Activated gamma-delta T cell treated with Interleukin-2 at 50 U/mL for 16 hours (primary cell): ENCODE measurements at places on chromosomes 2 and 18.

GRCh38 chr2:120628248-120628647 is 107.4 kb upstream of the GLI2 start:
- no peak for DNase-seq

DNA sequence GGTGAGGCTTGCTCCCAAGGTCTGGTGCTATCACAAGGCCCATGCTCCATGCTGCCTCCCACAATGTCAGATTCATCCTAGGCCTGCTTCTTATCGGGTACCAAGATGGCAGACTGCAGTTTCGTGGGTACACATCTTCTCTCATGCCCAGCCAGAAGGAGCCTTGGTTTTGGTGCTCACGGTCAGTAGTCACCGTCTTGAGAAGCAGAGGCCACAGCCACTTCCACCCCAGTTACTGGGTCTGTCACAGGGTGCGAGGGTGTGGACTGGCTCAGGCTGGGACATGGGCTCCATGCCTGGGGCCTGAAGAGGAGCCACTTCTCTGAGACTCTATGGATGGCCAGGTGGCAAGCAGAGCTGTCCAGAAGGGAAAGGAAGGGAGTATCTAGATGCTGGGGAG is 178.8 kb upstream of the HS6ST1 start:
- DNase-seq: no peak

DNA sequence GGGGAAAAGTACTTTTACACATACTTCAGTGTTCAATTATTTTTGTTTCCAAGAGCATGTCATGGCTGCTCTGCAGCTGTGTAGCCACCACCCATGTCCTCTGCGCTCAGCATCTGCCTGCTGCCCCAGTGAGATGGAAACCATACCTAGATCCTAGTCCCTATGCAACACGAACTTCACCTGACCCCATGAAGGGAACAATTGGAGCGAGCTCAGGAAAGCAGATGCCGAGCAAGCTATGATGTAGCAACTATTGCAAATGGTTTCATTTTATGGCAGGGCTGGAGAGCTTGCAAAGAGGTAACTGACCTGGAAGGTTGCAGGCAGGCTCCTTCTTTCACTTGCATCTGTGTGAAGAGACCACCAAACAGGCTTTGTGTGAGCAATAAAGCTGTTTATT is 1.3 kb upstream of the CCDC141 start:
- DNase-seq: no peak

DNA sequence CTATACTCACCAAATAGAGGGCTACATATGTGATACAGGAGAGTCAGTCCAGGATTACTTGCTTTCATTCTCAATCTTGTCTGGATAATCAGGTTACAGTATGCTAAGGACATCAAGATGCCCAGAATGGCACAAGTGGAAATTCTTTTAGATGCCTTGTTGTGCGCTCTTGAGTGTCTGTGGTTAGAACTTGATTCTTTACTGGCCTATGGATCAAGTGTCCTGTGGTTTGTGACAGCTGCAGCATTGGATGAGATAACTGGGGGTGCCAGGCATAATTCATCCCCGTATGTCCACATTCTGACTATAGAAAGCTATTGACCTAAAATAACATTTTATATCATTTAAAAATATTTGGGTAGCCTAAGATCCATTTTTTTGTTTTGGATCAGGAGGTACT is 40.1 kb downstream of the CDC42EP3 start:
- DNase-seq: no peak

GRCh38 chr2:164514491-164514890 is 106.8 kb downstream of the GRB14 start:
- DNase-seq: no peak

- DNase-seq: no peak
Observed at GRCh38 chr2:190082118-190082517, 19.6 kb upstream of the MSTN start.

- no peak for DNase-seq
Observed at GRCh38 chr2:185202381-185202780, 536.2 kb upstream of the FSIP2 start.

GRCh38 chr2:43175020-43175441 is 51.4 kb downstream of the ZFP36L2 start:
- no peak for DNase-seq

DNA sequence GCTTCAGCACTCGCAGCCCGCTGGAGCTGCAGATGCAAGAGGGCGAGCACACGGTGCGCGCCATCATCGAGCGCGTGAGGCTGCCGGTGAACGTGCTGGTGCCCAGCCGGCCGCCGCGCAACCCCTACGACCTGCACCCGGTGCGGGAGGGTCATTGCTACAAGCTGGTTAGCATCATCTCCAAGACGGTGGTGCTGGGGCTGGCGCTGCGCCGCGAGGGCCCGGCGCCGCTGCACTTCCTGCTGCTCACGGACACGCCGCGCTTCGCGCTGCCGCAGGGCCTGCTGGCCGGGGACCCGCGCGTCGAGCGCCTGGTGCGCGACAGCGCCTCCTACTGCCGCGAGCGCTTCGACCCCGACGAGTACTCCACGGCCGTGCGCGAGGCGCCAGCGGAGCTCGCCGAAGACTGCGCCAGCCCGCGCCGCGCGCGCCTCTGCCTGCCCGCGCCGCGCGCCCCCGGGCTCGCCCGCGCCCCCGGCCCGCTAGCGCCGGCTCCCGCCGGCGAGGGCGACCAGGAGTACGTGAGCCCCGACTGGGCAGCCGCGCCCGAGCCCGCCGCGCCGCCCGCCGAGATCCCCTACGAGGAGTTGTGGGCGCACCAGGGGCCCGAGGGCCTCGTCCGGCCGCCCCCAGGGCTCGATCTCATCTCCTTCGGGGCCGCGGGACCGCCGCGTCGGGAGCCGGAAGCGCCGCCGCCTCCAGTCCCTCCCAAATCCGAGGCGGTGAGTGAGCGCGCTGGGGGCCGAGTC is 11.8 kb downstream of the GAREM2 start:
- DNase-seq: peak; percentile 83

- DNase-seq: no peak
Observed at GRCh38 chr2:100013892-100014677, 128.3 kb downstream of the AFF3 start.

DNA sequence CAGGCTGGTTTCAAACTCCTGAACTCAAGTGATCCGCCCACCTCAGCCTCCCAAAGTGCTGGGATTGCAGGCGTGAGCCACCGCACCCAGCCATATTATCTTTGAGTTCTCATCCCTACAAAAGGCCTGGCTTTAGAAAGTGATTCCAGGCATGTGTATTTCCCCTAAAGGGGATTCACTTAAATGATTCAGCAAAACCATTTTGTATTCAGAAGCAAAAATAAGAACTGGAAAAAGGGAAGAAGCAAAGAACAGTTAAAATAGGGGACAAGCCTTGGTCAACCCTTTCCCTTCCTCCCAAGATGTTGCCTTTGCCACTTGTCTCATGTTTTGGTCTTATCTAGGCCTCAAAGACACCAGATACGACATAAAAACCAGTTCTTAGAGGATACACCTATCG is 10.5 kb downstream of the TM4SF20 start:
- DNase-seq: no peak

DNA sequence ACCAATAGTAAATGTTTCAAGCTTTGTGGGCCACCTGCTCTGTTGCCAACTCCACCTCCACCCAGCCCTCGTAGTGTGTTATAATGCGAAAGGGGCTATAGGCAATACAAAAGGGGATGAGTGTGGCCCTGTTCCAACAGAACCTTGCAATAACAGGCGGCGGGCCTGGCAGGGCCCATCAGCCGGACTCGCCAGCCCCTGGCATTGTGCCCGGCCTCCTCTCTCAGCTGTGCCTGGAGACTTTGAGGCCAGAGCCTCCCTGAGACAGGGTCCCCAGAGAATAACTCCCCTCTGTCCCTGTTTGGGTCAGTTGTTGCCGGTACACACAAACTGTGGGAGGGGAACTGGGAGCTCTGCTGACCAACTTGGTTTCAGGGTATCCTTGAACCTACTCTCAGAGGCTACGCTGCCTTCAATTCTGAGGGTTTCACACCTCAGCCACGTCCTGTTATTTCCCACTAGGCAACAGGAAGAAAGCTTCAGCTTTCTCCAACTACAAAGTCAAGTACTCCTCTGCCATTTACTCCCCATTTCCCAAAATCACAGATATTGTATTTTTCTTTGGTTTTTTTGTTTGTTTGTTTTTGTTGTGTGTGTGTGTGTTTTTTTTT is 58.0 kb upstream of the ZNF236 start:
- no peak for DNase-seq

DNA sequence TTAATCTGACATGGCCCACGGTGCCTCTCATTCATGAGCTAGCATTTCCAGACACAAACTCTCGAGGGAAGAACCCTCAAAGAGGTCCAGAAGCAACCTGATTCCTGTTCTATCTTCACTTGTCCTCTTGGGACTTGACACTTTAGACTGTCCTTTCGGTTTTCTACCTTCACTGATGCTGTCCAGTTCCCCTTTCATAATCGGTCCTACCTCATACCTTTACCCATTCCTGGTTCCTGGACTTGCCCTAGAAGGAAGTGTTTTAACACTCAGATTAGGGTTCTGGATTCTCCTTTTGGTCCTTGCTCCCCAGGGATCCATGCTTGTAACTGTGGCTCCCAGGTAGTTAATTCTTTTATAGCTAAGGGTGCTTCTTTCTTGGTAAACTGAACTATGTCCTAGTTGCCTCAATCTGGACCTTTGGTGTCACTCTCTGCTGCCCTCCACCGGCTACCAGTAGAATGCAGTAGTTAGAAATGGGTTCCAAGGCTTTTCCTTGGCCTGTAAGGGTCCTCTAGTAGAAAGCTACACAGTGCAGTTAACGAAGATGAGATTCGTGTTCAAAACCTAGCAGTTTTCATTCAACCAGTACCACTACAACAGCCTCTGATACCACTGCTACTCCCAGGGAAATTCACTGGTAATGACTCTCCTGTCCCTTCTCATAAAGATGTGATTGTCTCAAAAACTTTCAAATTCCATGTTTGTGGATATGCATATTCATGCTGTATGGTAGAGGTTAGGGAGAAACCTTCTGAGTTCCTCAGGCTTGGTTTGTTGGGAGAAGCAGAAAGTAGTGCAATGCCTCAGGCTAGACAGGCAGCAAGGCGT is 178.1 kb upstream of the CYP26B1 start:
- DNase-seq: no peak

DNA sequence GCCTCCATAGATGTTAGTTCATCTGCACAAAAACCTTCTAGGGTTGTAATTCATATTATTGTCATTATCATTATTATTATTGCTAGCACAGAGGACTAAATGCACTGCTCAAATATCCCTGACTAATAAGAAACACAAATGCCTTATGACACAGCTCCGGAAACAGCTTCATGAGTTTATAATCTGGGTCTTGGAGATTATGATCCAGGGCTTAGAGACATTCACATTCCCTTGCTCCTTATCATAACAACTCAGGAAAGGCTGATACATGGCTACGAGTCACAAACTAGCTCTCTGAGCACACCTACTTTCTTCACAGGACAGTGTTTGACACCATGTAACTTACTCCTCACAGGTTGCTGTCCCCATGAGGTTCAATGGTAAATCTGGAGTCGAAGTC is 102.2 kb upstream of the TTC39C start:
- DNase-seq: no peak

- no peak for DNase-seq
Observed at GRCh38 chr2:171553858-171554257, 31.6 kb downstream of the CYBRD1 start.

- no peak for DNase-seq
Observed at GRCh38 chr2:104378853-104379374, 475.0 kb upstream of the POU3F3 start.

DNA sequence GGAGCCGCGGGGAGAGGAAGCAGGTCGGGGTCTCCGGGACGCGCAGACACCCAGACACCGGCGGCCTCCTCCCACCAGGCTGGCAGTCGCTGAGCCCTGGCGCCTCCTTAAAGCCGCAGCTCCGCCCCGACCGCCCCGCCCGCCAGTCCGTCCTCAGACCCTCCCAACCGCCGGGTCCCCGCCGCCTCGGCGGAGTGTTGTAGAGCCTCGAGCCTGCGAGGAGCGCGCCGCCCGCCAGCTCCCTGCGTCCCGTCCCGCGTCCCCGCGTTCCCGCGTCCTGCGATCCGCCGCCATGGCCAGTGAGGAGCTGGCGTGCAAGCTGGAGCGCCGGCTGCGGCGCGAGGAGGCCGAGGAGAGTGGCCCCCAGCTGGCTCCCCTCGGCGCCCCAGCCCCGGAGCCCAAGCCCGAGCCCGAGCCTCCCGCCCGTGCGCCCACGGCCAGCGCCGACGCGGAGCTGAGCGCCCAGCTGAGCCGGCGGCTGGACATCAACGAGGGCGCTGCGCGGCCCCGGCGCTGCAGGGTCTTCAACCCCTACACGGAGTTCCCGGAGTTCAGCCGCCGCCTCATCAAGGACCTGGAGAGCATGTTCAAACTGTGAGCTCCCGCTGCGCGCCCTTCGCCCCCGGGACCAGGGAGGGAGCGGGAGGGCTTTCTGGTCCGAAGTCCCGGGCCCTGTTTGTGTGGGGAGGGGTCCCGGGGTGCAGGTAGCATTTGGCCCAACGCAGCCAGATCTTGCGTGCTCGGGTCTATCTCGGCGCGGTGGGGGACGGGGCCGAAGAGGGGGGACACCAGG is at the start of gene EFHD1:
EFHD1 (plus strand) TSS at position 192 of the 793 bp plus-strand sequence; CDS start at position 293, 101 bp downstream.
- DNase-seq: peak; percentile 39

DNA sequence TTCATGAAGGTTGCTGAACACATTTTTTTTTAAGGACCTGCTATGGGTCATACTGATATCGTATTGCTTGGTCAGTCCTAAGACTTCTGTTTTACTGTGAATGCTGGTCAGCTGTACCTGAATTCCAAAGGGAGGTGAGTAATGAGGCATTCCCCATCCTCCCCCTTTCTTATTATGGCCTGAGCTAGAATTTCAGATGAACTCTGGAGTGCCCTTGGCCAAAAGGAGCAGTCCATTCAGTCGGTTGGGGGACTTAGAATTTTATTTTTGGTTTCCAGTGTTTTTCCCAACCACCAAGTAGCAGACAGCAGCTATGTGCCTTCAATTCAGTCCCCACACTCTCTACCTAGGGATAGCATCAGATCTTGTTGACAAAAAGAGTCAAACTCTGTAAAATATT is 26.9 kb upstream of the PDCL3 start:
- DNase-seq: no peak

GRCh38 chr2:229231328-229231868 is 39.7 kb downstream of the PID1 start:
- DNase-seq: no peak

- peak; percentile 52 for DNase-seq
Observed at GRCh38 chr2:26577442-26578112, 63.6 kb downstream of the CIB4 start.

- DNase-seq: no peak
Observed at GRCh38 chr2:53452957-53453748, 314.5 kb upstream of the CHAC2 start.

- no peak for DNase-seq
Observed at GRCh38 chr2:75333646-75334045, 134.3 kb upstream of the TACR1 start.
